Omental fat pad (tissue), 4 donors: ENCODE measurements at places on chromosomes 4 and X. TPM values are rescaled to one million over a fixed set of nuclear protein-coding genes. Genes with fewer than 3 reads are reported as not detected.

Gene GAB1
- total RNA-seq, result 29.1 TPM

Gene DAPP1
- 3.3 TPM for total RNA-seq

Gene CDX4
- not detected for total RNA-seq

Gene SPIN2A
- 1.3 TPM for total RNA-seq

GRCh38 chr4:78767350-78767749 is 8.8 kb upstream of the BMP2K start:
- no peak for DNase-seq

DNA sequence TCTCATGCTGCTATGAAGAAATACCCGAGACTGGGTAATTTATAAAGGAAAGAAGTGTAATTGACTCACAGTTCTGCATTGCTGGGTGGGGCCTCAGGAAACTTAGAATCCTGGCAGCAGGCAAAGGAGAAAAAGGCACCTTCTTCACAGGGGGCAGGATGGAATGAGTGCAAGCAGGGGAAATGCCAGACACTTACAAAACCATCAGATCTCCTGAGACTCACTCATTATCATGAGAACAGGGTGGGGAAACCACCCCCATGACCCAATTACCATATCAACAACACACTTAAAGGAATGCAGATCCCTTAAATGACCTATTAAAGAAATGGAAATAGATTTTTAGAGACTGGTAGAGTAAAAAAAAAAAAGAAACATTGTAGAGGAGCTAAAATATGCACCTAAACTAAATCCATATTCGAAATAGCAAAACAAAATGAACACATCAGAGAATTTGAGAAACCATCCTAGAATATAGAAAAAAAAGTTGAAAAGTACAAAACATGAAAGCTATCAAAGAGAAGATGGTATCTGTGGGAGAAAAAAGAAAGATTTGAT is 104.3 kb upstream of the UGT8 start:
- DNase-seq, result no peak

Gene CFP
- 9.8 TPM for total RNA-seq

Gene OTUD6A
- not detected for total RNA-seq

Gene SRPK3
- 0.19 TPM for total RNA-seq

DNA sequence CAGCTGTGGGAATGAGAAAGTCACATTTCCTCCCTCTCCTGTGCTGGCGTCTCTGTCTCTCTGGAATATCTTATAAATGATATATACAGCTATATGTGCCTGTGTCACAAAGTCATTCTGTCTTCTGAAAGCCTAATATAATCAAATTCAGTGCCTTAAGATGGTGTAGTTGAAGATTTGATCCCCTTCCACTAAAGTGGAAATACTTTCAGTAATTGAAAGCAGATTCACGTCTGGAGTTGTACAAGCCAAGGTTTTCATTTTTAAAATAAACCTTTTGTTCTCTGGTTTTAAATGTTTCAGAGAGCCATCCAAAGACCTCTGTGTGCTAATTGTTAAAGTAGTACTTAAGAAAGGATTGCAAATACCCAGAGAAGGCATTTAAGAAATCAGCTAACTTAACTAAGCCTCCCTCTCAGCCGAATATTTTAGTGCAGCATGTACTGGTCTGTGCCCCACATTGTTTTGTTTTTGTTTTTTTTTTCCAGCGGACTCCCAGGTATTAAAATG is 206.8 kb downstream of the TENM3 start:
- no peak for DNase-seq

DNA sequence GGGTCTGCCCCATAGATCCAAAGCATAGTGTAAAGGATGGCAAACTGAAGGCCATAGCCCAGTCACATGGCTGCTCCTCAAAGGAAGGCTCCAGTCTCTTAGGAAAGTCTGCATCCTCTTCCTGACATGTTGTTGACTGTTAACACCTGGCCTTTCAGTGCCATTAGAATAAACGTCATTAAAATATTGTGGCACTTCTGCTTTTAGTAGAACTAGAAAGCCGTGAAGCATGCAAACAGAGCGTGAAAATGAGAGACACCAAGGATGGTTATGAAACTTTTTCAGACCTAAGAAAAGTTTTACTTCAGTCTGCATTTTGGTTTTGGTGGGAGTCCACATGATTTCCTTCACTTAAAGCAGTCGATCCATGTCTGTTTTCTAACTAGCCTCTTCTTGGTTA is 41.1 kb upstream of the AFF2 start:
- DNase-seq, result no peak

DNA sequence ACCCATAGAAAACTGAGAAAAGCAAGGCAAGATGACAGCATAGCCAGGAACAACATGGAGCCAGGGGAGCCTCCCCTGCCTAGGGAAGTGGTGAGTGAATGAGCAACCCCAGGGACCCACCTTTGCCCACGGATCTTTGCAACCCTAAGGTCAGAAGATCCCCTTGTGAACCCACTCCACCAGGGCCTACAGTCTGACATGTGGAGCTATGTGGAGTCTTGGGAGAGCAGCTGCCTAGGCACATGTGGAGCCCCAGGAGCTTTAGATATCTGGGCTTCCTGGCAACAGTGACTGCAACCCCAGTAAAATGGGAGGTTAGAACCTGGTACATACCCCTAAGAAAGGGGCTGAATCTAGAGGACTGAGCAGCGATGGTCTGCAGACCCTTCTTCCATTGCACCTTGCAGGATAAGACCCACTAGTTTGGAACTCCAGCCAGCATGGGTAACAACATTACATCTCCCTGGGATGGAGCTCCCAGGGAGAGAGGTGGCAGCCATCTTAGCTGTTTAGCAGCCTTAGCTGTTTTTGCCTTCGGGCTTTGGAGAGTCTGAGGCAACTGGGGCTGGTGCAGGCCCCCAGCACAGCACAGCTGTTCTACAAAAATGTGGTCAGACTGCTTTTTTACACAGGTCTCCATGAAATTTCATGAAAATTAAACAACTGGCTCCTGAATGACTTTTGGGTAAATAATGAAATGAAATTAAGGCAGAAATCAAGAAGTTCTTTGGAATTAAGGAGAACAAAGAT is 104.7 kb upstream of the TRIM2 start:
- no peak for DNase-seq

GRCh38 chr4:158801066-158801465 is 32.2 kb downstream of the FNIP2 start:
- DNase-seq, result no peak

- no peak for DNase-seq
These were observed 7.6 kb downstream of the FABP2 start for GRCh38 chr4:119314356-119314755.

DNA sequence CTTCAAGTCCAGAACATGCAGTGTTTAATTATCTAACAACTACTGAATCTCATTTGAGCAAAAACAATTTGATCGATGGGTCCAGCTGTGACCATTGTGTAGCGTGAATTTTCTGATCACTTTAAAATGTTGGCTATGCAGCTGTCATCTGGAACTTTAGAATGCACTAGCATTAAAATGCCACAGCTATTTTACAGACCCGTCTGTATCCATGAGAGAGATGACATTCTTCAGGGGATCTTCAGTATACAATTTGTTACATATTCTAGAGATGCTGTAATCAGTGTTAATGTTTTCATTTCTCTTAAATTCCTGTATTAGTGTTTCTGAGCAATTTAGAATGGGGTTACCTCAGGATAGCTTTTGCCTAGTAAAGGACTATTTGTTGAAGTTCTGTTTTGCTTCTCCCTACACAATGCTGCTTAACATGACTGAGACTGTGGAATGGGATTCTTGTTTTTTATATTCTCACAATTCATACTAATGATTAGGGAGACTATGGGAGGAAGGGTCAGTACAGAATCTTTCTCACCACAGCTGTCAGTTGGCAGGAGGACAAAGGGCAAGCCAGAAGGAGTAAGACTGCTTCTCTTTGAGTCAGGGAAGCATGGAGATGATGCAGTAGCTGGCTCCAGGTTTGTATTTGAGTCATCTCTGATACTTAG is 13.2 kb upstream of the CTSO start:
- DNase-seq, result no peak

DNA sequence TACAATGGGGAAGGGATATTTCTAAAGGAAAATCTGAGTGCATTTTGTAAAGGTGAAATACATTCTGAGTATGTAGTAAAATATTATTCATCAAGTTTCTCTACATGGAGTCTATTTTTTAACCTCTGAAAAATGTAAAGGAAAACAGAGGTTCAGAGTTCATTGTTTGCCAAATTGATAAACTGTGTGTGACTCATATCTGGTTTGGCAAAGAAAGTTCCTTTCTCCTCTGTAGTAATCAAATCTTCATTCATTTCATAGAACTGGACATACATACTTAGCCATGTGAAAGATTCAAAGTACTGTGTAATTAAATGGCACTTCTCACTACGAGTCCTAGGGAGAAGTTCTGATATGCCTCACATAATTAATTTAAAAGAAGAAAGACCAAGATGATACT is 61.6 kb downstream of the HPGD start:
- DNase-seq, result no peak

DNA sequence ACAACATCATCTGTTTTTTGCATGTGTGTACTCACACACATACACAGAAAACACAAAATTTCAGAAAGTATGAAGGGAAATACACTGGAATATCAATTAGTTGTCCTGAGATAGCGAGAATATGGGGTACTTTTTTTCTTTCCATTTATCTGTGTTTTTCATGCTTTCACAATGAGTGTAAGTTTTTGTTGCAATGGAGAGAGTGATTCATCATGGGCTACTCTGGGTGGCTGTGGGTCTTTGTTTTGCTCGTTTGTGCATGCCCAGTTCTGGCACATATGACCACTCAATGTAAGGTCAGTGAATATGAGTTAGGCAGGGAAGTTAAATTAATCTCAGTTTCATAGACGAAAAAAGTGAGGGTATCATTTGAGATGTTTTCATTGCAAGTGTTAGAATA is 26.9 kb downstream of the XK start:
- DNase-seq, result no peak

DNA sequence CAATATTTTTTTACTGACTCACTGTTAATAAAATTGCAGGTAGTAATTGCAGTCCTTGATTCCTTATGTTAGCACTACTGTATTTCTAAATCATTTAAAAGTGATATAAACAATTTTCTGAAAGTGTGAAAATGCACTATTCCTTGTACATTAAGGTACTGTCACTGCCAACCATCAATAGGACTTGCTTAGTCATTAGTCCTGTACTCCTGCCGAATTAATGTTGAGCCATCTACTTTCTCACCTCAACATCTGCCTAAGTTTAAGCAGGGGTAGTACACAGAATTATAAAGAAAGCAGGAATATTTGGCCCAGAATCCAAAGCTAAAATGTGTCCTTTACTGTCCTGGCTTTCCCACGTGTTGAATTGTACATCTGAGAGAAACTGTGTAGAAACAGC is 87.0 kb upstream of the TRPC3 start:
- DNase-seq, result no peak
